T-helper 17 cell (primary cell): ENCODE measurements at places on chromosomes 16 and 17. TPM values are rescaled to one million over a fixed set of nuclear protein-coding genes. Genes with fewer than 3 reads are reported as not detected.

GJC1 gene
- total RNA-seq: not detected

DNA sequence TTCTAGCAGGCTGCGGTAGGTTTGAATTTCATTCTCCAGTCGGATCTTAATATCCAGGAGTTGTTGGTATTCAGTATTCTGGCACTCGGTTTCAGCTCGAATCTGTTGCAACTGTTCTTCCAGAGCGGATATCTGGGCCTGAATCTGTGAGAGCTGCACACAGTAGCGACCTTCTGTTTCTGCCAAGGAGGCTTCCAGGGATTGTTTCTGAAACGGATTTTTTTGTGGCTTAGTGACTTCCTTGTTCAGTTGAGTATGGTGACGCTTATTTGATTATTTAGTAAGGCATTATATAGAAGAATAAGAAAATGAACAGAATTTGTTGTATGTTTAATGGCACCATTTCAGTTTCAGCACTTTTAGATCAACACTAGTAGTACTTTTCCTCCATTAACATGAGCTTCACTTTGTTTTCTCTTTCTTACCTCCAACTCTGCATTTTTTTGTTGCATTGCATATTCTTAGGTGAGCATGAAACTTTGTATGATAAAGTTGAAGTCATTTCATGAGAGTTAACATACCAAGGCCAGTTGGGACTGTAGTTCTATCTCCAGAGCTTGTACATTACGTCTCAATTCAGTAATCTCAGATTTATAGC is 2.8 kb downstream of the KRT10 start:
- DNase-seq: no peak

- no peak for DNase-seq
Measured at GRCh38 chr17:64216000-64216337, 47.1 kb downstream of the TEX2 start.

GAST gene
- total RNA-seq: not detected

PTGES3L gene
- 2.3 TPM for total RNA-seq

DNA sequence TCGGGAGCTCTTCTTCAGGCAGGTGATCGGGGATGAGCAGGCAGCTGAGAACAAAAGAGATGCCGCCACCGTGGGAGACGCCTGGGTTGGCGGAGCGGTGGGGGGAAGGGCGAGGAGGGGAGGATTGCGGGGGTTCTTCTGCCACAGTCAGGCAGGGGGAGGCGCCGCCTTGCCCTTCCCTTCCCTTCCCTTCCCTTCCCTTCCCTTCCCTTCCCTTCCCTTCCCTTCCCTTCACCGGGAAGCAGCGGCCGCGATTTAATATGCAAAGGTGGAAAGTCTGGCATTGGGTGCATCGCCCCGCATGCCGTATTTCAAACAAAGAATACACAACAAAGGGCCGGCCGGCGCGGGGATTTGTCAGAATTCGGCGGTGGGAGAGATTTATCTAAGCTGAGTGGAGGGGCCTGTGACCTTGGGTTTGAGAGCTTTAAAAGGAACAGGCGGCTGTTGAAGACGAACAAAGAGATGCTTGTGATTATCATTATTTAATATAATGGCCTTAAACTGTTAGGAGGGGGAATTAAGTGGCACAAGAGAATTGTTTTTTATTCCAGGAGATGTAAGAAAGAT is 262.3 kb upstream of the TNRC6C start:
- no peak for DNase-seq

DNA sequence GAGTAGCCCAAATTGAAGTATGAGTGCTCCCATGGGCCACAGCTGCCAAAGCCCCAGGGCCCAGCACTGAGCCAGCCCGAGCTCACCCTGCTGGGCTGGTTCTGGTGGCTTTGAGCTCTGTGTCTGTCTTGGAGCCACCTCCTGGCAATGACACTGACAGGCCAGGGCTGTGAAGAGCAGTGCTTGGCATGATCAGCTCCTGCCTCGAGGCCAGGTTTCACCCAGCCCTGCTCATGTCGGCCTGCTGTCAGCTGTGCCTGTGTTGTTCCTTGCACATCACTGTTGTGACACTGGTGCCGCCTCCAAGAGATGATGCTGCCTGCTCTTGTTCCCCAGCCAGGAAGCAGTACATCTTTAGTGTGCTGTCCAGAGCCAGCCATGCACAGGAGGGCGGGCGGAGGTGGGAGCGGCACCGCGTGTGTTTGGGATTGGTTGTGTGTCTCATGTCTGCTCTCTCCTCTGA is 26.0 kb downstream of the PLD6 start:
- no peak for DNase-seq

ATP2A1 gene
- total RNA-seq: 0.75 TPM

NTN3 gene
- not detected for total RNA-seq

DNA sequence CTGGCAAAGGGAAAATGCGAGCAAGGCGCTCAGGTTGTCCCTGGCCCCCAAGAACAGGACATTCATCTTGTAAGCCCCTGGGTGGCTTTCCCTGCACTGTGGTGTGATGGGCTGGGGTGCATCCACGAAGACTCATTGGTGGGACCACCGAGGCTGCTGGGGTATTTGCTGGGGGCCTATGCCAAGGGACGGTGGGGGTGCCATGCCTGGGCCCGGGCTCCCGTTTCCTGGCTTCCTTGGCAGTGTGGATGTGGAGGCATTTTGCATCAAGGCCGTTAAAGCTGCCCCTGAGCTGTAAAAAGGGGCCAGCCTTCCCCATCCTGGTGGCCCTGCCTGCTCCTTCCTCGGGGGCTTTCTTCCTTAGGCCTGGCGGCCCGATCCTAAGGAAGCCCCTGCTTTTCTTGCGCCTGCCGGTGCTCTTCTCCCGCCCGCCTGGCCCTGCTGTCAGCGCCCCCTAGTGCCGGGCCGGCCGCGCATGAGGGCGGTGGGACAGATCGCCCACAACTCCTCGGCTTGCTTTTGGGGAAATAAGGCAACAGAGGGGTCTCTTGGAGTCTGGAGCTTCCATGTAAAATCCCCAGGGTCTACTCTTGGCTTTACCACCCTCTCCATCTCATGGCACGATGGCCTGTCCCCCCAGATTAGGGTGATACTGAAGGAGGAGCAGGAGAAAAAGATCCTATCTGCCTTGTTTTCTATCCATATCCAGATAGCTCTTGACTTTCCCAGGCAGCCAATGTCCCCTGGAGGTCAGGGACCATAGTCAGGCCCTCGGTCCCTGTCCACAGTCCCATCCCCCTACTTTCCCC is 9.8 kb upstream of the TBX2 start:
- no peak for DNase-seq
